ENCODE measurements at places on chromosomes 11 and 22.

DNA sequence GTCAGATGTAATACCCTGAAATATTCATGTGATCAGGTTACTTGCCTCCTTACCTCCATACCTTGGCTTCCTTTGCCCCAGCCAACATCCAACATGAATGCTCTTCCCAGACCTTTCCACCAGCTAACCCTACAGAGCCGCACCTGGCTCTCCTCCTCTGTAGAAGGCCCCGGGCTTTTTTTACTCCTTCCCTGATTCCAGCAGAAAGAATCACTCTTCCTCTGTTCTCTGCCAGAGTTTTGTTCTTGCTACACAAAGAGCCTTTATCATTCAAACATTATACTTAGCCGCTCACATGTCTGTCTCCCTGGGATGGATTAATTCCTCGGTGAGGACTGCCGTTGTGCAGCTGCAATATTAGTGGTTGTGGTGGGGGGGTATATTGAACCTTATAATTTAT, 116.8 kb upstream of the GRAMD1B start:
- DNase-seq: no peak

GRCh38 chr11:128503245-128503991, 83.9 kb downstream of the ETS1 start:
- no peak for DNase-seq

DNA sequence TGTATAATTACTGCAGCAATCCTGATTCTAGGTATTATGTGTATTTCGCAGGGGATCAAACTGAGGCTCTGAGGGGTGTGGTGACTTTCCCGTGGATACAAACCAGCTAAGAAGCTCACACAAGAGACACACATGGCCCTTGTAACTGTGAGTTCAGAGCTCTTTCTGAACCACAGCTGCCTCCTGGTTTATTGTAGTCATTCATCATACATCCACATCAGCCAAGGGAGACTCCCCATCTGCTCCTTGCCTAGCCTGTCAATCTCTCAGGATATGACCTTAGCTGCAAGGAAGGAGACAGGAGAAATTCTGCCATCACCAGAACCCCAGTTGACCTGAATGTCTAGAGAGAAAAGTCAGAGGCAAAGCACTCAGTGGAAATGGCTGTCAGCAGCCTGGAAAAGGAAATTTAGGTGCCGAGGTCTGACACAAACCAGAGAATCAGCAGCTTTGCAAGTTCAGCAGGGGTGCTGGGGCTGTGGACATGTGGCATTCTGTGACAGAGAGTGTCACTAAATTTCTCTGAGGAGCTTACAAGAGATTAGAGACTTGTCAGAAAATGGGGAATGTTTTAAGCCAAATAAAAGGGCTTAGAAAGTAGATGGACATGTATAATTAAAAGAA, 209.5 kb downstream of the AASDHPPT start:
- DNase-seq: no peak

GRCh38 chr22:41532908-41533825, 11.1 kb downstream of the POLR3H start:
- DNase-seq: no peak
